ENCODE measurements at places on chromosomes 1 and 21.

DNA sequence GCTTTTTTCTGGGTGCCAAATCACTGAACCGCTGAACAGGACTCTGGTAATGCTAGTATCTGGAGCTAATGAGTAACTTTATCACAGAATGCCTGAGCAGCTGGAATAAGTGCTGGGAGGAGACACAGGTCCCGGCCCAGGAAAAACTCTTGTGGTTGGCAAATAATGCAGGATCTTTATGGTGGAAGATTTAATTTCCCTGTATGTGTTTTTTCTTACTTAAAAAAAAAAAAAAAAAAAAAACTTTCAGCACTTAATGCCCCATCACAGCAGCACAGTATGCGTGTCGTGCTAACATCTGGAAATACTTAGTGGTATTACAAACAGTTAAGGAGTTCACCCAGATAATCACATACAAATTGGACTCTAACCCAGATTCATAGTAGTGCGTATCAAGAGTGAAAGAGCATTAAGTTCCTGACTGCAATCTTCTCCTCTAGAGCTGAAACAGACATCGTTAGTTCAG, 220.7 kb downstream of the TOMM20 start:
- no peak for DNase-seq

DNA sequence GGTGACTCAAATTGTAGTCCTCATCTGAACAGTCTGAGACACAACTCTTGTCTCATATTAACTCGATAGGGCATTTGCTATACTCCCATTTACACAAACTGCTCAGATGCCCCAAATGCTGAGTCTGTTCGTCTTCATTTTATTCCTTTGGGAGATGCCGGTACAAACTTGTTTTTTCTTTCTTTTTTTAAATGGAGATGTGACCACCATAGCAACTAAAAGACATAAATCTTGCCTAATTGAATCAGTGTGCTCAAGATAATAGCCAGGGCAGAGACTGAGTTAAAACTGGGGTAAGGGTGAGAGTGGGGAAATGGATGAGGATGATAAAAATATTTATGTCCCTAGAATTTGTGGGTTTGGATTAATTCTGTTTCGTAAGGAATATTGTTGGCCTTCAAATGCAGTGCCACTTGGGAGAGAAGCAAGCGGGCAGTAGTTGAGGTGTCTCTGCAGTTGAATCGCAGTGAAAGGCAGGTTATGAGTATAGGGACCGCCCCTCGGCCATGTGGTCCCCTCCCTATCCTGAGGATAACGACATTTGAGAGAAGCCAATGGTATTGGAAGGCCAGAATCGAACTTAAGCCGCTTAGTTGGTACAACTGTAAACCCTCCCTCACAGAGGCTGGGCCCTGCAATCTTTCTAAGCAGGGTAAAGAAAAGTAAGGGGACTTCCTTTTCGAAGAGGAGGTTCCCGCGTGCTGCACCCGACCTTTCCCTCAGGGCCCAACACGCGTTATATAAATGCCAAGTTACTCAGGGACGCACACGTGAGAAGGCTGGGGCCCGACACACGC, 859 bp upstream of the LRRC8B start:
- DNase-seq, result peak; percentile 14

DNA sequence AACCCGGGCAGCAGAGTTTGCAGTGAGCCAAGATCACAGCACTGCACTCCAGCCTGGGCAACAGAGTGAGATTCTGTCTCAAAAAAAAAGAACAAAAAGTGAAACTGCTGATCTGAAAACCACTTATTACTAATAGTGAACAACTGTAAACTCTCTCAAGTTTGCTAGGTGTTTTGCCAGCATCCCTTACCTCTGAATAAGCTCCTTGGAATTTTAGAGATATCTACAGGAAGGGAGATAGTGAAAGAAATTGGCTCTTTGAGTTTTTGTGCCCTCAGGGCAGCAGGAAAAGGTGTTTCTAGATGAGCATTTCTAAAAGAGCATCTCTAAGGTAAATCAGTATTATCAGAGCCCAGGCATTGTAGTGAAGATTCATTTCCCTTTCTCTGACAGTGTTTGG, 27.1 kb downstream of the PARK7 start:
- no peak for DNase-seq

DNA sequence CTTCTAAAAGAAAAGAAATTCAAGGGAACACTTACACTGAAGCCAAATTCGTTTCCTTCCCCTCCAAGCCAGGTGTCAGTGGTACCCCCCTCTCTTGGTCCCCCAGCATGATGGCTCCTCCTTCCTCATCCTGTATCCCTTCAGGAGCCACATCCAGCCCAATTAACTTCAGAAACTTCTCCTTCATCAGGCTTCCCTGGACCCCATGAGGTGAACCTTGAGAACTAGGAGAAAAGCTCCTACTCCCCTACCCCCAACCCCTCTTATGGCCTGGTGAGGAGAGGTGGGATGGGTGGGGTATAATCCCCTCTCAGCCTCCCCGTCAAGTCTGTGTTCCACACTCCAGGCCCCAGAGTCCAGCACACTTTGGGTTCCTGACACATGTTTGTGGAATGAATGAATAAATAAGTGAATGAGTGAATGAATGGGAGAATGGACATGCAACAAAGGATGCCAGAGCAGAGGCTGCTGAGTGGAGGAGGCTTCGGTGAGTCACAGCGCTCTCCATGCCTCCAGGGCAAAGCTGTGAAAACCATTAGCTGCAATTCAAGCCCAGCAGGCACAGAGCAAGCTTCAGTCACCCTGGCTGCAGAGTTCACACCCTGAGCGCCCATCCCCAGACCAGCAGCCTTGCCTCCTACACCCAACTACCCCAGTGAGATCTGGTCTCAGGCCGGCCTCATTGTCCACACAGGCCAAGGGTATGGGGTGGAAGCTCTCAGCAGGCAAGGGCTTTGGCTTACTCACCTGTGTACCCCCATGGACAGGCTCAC, 43.8 kb downstream of the BATF3 start:
- no peak for DNase-seq

GRCh38 chr1:181635110-181635509, 151.8 kb downstream of the CACNA1E start:
- no peak for DNase-seq

GRCh38 chr1:168498159-168498631, 45.6 kb downstream of the XCL2 start:
- no peak for DNase-seq

- DNase-seq, result no peak
These were observed 20.5 kb upstream of the CD55 start for GRCh38 chr1:207300970-207301369.

DNA sequence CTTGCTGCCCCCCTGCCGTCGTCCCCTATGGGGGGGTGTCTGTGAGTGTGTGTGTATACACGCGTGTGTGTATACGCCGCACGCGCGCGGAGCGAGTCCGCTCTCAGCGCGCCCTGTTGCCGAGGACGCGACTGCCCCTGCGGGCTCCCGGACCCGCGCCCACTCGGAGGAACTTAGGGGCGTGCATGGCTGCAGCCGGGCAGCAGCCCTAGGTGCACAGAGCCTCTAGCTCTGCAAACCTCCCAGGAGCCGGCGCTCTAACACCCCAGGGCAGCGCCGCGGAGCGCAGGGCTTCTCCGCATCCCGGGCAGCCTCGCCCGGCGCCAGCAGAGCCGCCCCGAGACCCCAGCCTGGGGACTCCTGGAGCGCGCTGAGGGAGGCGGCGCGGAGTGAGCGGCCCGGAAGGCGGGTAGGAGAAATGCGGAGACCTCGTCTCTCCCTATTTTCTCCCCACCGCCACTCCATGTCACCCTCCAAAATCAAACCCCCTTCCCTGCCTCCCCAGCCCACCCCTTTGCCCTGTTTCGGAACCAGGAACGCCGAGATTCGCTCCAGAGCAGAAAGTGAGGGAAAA, 574 bp downstream of the ITPKB start:
- no peak for DNase-seq

DNA sequence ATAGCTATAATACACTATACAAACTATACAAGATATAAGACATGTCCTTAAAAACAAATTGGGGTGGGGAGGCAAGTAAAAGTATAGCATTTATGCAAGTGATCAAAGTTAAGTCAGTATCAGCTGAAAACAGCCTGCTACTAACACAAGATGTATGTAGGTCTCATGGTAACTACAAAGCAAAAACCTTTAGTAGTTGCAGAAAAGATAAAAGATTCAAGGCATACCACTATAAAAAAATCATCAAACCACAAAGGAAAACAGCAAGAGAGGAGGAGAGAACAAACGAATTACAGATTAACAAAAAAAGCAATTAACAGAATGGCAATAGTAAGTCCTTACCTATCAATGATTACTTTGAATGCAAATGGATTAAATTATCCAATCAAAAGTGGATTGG, 22.7 kb downstream of the ERO1B start:
- no peak for DNase-seq

DNA sequence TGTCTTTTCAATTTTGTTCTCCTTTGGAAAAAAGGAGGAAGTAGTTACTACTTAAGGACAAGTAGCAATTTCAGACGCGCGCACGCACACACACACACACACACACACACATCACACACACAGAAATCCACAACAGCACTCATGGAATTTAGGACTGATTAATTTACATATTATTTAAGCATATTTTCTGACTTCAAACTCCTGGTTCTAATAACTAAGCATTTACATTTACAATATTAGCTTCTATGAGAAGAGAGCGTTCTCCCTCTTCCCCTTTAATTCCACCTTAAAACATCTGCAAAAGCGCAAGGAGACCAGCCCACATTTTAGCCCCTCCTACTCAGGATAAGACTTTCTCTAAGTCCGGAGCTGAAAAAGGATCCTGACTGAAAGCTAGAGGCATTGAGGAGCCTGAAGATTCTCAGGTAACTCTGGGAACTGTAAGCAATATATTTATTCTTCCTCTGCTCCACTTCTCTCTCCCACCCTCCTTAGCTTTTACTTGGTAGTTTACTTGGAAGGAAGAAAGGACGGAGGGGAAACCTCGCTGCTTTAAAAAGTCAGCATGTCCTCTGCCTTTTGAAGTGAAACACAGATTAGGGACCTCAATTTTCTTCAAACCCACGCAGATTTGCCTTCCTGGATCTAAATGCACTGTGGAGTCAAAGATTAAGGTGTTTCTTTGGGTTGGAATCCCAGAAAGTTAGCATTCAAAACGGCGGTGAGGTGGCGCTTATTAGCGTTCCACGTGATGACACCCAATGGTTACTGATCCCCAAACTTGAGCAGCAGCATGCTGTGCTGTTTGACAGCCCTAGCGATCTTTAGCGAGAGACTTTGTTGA, at the start of gene PLA2G4A:
Gene PLA2G4A (plus strand): TSS at position 339 of the 844 bp plus-strand sequence. CDS start 25,406 bp downstream, outside the sequence.
- no peak for DNase-seq

DNA sequence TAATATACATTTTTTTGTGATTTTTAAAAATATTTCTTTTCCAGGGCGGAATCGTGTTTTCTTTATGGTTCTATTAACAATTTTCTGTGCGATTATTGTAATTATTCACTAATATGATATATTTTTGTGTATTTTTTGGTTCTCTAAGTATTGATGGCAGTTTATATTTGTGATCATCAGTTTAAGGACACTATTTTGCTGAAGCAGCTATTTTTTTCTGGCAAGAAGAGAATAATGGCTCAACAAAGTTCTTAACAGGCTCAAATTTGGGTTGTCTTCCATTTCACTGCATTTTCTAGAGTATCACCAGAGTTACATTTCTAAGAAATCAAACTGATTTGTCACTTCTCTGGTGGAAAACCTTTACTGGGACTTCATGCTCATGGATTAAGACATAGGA, 178.4 kb downstream of the HS2ST1 start:
- no peak for DNase-seq

DNA sequence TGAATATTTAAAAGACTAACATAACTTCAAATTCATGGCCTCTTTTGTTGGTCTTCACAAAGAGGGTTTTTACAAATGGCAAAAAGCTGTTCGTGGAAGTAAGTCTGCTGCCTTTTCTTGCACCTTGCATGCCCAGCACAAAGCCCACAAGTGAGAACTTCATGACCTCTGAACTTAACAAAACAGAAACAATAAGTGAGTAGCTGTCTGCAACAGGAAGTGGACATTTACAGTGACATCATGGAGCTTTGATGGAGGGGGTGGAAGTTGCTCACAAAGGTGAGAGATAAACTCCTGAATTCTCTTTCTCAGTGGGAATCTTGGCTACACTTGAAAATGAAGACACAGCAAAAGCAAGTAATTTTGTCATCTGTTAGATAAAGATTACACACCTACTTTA, 303.3 kb upstream of the DEPDC1 start:
- no peak for DNase-seq

DNA sequence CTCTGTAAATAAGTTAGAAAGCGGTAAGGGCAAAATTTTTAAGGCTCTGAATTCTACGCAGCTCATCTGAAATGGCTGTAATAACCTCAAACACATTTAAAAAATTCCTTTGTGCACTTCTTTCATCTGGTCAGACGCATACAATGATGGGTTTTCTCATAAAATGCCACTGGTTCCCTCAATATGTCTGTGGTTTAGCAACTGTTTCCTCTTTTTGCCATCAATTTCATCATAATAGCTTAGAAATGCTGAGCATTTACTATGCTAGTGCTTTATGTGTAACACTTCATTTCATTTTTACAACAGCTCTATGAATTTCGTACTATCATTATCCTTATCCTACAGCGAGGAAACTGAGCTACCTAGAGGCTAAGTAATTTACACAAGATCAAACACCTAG, 35.3 kb upstream of the DMRTA2 start:
- DNase-seq, result no peak

GRCh38 chr1:233614743-233615521, 1.0 kb downstream of the KCNK1 start:
- no peak for DNase-seq

DNA sequence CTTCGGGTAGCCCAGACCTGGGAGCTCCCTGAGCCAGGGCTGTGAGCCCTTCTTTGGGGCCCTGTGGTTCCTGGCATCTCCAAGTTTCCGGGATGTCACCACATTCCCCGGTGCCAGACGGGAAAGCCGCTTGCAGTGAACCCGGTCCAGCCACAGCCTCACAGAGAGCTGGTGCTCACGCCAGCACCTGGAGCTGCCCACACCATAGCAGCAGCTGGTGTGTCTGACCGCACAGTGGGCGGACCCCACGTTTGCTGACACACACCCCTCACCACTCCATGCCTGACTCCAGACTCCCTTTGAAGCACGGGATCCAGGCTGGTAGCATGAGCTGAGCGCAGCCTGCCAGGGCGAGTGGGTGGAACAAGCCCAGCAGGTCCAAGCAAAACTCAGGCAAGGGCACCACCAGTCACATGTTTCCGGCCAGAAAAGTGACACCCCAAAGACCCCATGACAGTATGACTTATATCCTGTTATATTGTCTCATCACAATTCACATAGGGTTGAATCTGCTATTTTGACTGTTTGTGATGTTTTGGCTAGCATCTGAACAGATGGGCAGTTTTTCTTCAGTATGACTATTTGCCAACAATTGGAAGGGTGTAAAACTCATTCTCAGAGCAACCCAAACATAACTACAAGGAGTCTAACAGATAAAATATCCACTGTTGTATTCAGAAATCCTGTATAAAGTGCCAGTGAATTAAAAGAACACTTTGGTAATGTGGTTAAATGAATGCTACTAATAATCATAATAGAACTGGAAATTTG, 285.4 kb downstream of the SMYD3 start:
- DNase-seq, result no peak

DNA sequence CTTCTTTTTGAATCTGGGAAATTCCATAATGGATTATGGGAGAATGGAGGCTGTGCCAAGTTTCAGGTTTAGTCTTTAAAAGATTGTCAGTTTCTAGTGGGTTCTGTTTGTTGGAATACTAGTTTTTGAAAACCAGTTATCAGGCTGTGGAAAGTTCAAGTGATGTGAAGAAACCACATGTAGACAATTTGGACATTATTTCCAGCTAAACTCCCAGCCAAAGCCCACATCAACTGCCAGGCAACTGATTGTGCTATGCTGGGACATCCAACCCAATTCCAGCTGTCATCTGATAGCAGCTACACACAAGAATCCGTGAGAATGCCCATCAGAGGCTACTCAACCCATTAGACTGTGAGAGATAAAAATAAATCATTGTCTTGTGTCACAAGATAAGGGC, 546.1 kb upstream of the ADAMTS5 start:
- DNase-seq, result no peak
